ENCODE measurements at places on chromosomes 1 and 21.
A peak's percentile ranks its signal among the peaks of the same experiment; 100 is the strongest.

DNA sequence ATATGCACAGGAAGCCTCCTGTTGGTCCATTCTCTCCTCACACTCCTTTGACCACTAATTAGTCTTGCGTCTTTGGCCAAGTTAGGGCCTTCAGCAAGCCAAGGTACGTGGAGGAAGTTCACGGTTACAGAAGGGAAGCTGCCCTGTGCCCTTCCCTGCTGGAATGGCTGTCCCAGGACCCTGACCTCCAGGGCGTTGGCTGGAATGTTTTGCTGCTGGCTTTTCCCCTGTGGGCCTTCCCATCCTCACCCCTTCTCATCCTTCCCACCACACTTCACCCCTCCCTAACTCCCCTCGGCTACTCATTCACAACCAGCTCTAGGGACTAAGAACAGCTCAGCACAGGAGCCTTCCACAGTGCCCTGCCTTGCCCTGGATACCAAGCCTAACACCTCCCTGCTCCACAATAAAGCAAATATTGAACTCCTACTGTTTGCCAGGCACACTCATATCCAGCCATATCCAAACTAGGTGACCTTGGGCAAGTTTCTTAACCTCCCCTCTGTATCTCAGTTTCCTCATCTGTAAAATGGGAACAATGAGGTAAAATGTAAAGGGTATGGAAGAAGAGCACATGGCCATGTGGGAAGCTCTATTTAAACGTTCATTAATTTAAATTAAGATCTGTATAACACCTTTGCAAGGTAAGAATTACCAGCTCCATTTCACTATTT is 8.8 kb upstream of the CDCP2 start:
- no peak for DNase-seq

- no peak for DNase-seq
Observed at GRCh38 chr1:234934611-234935033, 194.0 kb downstream of the TOMM20 start.

- DNase-seq, result no peak
Observed at GRCh38 chr1:29286194-29286767, 50.0 kb downstream of the PTPRU start.

GRCh38 chr1:162536511-162536910 is 25.0 kb upstream of the UAP1 start:
- DNase-seq, result no peak

GRCh38 chr1:7253118-7253480 is 467.8 kb downstream of the CAMTA1 start:
- DNase-seq, result no peak

GRCh38 chr1:82640352-82640751 is 839.6 kb downstream of the ADGRL2 start:
- DNase-seq, result no peak

DNA sequence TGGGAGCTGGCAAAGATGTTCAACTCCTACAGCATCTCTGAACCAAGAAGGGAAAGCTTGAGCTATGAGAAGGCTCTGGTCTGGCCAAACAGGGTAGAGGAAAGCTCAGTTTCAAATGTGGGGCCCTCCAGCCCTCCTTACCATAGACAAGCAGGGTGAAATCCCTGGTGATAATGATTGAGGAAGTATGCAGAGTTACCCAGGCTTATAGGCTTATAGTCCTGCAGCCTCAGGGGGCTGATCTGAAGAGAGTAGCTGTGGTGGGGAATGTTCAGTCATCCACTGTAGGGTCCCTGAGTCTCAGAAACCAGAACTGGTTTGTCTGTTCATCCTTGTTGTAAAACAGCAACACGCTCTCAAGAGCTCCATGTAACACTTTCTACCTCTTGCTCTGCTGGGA is 19.8 kb upstream of the LY9 start:
- no peak for DNase-seq

- DNase-seq, result no peak
Observed at GRCh38 chr1:194076646-194077045, 890.2 kb upstream of the B3GALT2 start.

DNA sequence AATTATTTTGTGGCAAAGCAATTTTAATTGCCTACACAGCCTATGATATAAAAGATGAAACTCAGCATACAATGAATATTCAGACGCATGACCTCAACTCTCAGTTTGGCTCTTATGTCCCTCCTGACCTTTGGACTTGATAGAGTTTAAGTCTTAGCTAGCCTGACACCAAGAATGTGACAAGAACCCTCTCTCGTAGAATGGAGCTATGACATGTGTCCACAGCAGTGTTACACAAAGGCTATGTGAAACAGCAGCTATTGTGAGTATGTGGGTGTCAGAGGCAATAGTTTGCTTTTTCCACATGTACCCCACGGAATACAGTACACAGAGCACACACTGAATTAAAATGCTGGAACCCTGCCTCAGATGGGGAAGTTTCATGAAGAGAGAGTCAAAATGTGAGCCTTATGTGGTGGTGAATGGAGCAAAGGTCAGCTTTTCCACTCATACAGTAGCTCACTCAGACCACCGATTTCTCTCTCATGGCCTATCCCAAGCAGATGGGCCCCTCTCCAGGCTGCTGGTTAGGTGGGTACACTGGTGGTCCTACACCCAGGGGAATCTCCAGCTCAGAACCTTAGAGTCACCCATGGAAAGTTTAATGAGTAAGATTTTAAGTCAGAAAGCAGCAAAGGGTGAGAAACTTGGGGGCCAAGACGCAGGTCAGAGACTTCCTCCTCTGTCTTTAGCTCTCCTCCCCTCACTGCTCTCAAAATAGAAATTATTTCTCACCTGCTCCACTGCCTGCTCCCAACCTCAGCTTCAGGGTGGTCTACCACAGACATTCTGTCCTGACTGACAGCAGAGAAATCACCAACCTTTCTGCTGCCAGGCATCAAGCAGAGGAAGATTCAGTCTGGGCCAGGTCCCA is 10.1 kb upstream of the XCL2 start:
- no peak for DNase-seq

- DNase-seq, result peak; percentile 61
Observed at GRCh38 chr1:111221633-111222291, 5.8 kb upstream of the CHI3L2 start.

DNA sequence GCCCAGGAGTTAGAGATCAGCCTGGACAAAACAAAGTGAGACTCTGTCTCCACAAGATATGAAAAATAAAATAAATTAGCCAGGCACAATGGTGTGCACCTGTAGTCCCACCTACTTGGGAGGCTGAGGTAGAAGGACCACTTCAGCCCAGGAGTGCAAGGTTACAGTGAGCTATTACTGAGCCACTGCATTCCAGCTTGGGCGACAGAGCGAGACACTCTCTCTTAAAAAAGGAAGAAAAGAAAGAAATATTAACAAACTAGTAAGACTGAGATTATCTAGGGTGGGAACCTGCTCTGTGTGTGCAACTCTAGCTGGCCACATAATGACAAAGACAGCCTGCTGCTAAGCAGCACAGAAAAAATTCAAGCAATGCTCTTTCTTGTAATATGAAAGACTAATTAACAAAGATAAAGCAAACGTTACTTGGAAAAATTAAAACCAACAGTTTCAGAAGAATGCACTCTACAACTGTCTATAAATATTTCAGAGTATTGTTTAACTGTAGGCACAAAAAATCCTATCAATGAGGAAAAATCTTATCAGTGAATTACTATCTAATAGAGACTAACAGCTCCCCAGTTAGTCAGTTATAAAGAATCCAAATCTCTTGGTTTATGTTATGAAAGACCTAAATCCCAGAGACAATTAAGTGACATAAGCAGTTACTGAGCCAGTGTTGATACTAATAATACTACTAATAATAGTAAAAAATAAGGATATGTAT is 74.5 kb downstream of the ENAH start:
- no peak for DNase-seq

- no peak for DNase-seq
Observed at GRCh38 chr1:165863346-165863745, 35.9 kb downstream of the UCK2 start.

DNA sequence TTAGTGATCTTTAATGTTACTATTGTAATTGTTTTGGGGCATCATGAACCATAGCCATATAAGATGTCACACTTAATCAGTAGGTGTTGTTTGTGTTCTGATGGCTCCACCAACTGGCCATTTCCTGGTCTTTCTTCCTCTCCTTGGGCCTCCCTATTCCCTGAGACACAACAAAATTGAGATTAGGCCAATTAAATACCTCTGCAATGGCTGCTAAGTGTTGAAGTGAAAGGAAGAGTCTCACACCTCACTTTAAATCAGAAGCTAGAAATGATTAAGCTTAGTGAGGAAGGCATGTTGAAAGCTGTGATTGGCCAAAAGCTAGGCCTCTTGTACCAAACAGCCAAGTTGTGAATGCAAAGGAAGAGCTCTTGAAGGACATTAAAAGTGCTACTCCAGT is 30.7 kb downstream of the PPP2R5A start:
- no peak for DNase-seq

GRCh38 chr1:204723131-204723787 is 37.7 kb upstream of the LRRN2 start:
- DNase-seq, result no peak

- DNase-seq, result no peak
Observed at GRCh38 chr1:163395790-163396189, 74.0 kb downstream of the NUF2 start.

- no peak for DNase-seq
Observed at GRCh38 chr1:25003457-25004190, 73.5 kb upstream of the RUNX3 start.

- no peak for DNase-seq
Observed at GRCh38 chr1:106457368-106457767, 599.1 kb upstream of the PRMT6 start.

- no peak for DNase-seq
Observed at GRCh38 chr1:170674239-170674638, 10.3 kb downstream of the PRRX1 start.

GRCh38 chr1:234908571-234908970 is 220.1 kb downstream of the TOMM20 start:
- DNase-seq, result no peak

GRCh38 chr1:214957330-214958137 is 125.0 kb upstream of the KCNK2 start:
- no peak for DNase-seq

- no peak for DNase-seq
Observed at GRCh38 chr1:22529901-22530621, 33.2 kb upstream of the EPHA8 start.

DNA sequence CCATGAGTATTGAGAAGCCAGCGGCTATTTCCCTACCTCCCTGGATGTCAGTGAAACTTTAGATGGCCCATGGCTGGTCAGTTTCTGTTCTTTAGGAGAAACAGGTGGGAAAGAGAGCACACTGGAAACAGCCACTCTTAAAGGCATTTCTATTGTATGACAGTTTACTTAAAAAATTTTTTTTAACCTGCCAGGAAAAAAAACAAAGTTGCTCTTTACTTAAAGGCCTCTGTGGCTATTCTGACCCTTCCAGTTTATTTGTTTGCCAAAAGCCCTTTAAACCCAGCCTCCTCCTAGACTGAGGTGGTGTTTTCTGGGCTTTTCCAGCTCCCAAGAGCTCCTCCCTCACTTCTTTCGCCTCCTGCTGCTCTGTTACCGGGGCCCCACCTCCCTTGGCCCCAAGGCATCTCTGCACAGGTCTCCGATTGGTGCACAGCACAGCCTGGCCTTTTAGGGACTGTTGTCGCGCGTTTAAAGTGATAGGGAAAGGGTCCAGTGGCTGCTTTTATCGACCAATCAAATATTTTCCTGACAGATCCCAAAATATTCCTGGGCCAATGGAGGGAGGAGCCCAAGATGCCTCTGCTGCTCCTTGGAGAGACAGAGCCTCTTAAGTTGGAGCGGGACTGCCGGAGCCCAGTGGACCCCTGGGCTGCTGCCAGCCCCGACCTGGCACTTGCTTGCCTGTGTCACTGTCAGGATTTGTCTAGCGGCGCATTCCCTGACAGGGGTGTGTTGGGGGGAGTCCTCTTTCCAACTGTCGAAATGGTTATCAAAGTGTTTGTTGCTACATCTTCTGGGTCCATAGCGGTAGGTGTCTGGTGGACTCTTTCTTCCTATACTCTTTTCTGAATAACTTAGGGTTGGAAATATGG is at the start of gene SH3BGR:
SH3BGR (plus strand) TSS at position 639 of the 875 bp plus-strand sequence; CDS start at position 766, 127 bp downstream.
- DNase-seq, result no peak

GRCh38 chr1:24727501-24728216 is 17.6 kb upstream of the CLIC4 start:
- no peak for DNase-seq

- no peak for DNase-seq
Observed at GRCh38 chr1:197915260-197915861, 1.8 kb upstream of the LHX9 start.

DNA sequence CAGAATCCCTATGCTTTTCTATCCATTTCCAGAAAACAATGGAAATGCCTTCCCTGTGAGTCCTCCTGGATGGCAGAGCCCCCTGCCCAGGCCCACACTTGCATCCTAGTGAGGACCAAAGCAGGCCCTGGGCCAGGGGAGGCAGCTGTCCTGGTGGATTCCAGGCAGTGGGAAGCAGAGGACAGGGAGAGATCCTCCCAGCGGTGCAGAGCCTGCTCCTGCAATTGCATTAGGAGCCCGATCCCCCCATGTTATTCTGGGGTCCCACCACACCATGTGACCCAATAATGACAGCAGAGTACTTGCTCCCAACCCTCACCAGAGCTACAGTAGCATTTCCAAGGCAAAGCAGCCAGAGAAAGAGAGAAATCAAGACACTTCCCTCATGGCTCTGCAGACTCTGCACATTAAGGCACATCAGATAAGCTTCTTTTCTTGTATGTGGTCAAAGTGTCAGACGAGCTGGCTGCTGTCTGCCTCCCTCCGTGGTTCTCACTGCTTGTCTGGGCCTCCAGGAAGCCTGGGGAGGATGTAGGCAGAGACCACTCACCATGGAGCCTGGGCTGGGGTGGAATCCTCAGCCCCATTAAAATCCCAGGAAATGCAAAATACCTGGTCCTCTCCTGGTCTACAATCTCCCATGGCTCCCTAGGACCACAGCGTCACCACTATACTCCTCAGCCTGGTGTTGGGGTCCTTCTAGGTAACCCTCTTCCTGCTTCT is 54.9 kb upstream of the RUNX3 start:
- no peak for DNase-seq

- DNase-seq, result no peak
Observed at GRCh38 chr1:162974810-162975209, 94.4 kb upstream of the RGS4 start.

- DNase-seq, result no peak
Observed at GRCh38 chr1:185155600-185156287, 1.0 kb downstream of the TRMT1L start.

DNA sequence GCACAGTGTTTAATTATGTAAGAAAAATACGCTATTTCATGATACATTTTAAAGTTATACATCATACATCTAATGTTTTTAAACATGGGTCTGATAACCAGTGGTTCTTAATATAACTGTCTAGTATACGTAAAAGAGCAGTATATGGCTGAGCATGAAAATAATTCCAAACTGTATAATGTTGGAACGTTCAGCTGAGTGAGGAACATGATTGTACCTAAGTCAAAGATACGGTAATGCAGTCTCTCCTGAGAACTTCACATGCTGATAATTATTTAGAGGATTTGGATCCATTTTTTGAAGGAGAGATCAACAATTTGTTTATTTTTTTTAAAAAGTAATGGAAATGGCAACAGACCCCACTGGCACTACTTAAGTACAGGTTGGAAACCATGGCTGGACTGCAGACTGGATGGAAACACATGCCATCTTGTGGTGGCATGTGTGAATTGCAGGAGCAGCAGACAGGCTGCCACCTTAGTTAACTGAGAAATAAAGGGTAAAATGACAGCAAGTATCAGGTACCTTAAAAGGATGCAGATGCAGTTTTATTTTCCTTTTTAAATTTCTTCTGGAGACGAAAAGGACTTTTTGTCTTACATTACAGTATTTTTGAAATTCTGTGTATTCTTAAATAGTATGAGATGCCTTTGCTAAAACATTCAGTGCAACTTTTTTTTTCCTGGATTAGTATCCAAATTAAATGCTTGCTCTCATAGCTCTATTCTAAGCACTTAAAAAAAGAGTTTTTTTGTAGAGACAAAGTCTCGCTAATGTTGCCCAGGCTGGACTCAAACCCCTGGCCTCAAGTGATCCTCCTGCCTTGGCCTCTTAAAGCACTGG is 73.8 kb downstream of the MTR start:
- peak; percentile 58 for DNase-seq
